ENCODE measurements at places on chromosomes 16 and 17. TPM values are rescaled to one million over a fixed set of nuclear protein-coding genes. Genes with fewer than 3 reads are reported as not detected.

The CDH3 gene
- total RNA-seq, result 0.29 TPM

The HAP1 gene
- 0.44 TPM for total RNA-seq

The CCL5 gene
- 0.29 TPM for total RNA-seq

The SLC5A2 gene
- total RNA-seq, result not detected

The CCDC43 gene
- total RNA-seq, result 35.5 TPM

The KDM6B gene
- 8.0 TPM for total RNA-seq

The MMP15 gene
- total RNA-seq, result 15.1 TPM

The PLXDC1 gene
- 0.22 TPM for total RNA-seq

The NARF gene
- 45.1 TPM for total RNA-seq

The ADAP2 gene
- total RNA-seq, result 3.1 TPM

The SLC5A10 gene
- not detected for total RNA-seq

The TEDC2 gene
- 28.8 TPM for total RNA-seq

The HS3ST4 gene
- not detected for total RNA-seq

The INPP5K gene
- total RNA-seq, result 25.6 TPM

Measured in placental pericyte (primary cell).